ENCODE measurements at places on chromosomes 2 and 18. TPM values are rescaled to one million over a fixed set of nuclear protein-coding genes. Genes with fewer than 3 reads are reported as not detected.

Gene SATB2
- total RNA-seq, result 22.2 TPM

Gene ACMSD
- not detected for total RNA-seq

Gene SUPT7L
- 36.4 TPM for total RNA-seq

Gene OSR1
- 1.3 TPM for total RNA-seq

- DNase-seq, result peak; percentile 35
- no peaks in the 10 kb centered on the region for H3K27me3 ChIP-seq
- peaks cover 21% of the 10 kb centered on the region for H3K4me1 ChIP-seq
- H3K4me3 ChIP-seq, result peak overlapping the region; percentile 74
- H3K27ac ChIP-seq, result no peak overlapping the region
Measured at GRCh38 chr2:241063587-241063986, 38.5 kb downstream of the MTERF4 start.

DNA sequence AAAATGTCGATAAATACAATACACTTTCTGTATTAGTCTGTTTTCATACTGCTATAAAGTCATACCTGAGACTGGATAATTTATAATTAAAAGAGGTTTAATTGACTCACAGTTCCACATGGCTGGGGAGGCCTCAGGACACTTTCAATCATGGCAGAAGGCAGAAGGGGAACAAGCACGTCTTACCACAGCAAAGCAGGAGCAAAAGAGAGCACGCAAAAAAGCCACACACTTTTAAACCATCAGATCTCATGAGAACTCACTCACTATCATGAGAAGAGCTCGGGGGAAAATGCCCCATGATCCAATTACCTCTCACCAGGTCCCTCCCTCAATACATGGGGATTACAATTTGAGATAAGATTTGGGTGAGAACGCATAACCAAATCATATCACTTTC, 256.7 kb downstream of the ANAPC1 start:
- no peak overlapping the region for H3K4me3 ChIP-seq
- no peaks in the 10 kb centered on the region for H3K27me3 ChIP-seq
- H3K36me3 ChIP-seq, result peaks cover 14% of the 10 kb centered on the region
- H3K4me1 ChIP-seq, result peaks cover 41% of the 10 kb centered on the region
- no peak for DNase-seq

- peaks cover 9% of the 10 kb centered on the region for H3K4me1 ChIP-seq
- H3K36me3 ChIP-seq, result peaks cover 29% of the 10 kb centered on the region
- H3K4me3 ChIP-seq, result no peak overlapping the region
- H3K27ac ChIP-seq, result no peak overlapping the region
- no peak for DNase-seq
Measured at GRCh38 chr2:200507179-200507578, 2.7 kb downstream of the KCTD18 start.

DNA sequence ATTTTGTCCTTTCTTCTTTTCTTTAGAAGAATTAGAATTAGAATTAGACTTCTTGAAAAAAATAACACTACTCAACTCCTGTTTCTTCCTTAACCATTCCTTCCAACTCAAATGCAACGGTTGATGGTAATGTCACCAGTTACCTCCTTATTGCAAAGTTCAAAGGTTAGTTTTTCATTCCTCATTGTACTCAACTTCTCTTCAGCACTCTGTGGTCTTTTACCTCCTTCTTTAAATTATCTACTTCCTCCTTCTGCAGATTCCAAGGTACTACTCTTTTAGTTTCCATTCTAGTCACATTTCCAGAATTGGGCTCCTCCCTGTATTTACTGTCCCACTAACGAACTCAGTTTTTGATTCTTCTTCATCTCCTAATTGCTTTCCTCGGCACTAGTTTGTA, 700.7 kb downstream of the SATB2 start:
- no peak overlapping the region for H3K4me3 ChIP-seq
- H3K27me3 ChIP-seq, result peaks cover 55% of the 10 kb centered on the region
- no peaks in the 10 kb centered on the region for H3K4me1 ChIP-seq
- H3K27ac ChIP-seq, result no peak overlapping the region

- peaks cover 40% of the 10 kb centered on the region for H3K27me3 ChIP-seq
- no peak overlapping the region for H3K4me3 ChIP-seq
- H3K27ac ChIP-seq, result no peak overlapping the region
- H3K36me3 ChIP-seq, result no peaks in the 10 kb centered on the region
- H3K4me1 ChIP-seq, result no peaks in the 10 kb centered on the region
Measured at GRCh38 chr18:66560094-66560493, 43.8 kb downstream of the CDH19 start.

DNA sequence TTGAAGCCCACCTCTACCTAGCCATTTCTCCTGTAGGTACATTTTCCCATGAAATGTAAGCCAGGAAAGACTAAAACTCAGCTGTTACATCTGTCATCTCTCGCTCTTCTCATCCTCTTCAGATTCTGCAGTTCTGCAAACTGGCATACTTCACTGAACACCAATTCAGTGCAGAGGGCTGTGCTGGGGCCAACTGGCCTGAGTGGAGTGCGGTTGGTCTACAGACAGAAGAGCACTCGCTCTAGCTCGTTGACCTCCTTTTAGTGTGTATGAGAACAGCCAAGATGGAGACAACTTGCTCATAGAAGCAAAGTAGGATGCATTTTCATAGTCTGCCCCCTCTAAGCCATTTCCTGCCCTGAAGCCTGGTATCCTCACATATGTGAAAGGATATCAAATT, 862.6 kb downstream of the BCL11A start:
- no peaks in the 10 kb centered on the region for H3K27me3 ChIP-seq
- H3K4me1 ChIP-seq, result peaks cover 5% of the 10 kb centered on the region
- H3K36me3 ChIP-seq, result no peaks in the 10 kb centered on the region
- no peak overlapping the region for H3K4me3 ChIP-seq

All from MCF 10A (cell line).